Naive thymus-derived CD8-positive, alpha-beta T cell (primary cell): ENCODE measurements at places on chromosomes 3 and 15. TPM values are rescaled to one million over a fixed set of nuclear protein-coding genes. Genes with fewer than 3 reads are reported as not detected.

DNA sequence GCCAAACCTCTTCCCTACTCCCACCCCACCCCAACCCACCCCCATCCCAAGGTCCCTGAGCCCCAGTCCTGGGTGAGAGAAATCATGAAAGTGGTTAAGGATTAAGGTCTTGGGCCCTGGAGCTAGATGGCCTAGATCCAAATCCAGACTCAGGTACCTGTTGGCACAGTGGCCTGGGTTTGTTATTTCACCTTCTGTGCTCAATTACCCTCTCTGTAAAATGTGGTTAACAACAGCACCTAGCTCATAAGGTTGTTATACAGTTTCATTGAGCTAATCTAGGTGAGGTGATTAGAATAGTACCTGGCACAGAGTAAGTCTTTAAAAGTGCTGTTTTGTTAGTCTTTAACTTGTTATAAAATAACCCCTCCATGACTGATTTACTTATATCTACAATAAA, 6.4 kb upstream of the SNUPN start:
- DNase-seq, result no peak

DNA sequence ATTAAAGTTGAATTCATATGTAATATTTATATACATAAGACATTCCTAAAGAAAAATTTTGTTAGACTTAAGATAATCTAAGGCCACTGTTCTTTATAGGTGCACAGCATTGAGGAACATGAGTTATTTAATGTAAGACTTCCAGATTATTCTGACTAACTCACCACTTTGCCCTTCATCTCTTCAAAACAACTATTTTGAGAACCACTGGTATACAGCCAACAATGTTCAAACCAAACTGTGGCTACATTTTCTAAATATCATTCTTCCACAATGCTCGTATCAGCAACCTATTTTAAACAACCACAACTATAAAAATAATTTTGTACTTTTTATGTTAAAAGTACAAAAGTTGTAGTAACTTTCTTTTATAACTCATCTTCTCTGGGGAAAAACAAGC, 199.8 kb upstream of the ALCAM start:
- no peak for DNase-seq

GRCh38 chr15:33211176-33211808, 16.8 kb upstream of the FMN1 start:
- DNase-seq, result no peak

DNA sequence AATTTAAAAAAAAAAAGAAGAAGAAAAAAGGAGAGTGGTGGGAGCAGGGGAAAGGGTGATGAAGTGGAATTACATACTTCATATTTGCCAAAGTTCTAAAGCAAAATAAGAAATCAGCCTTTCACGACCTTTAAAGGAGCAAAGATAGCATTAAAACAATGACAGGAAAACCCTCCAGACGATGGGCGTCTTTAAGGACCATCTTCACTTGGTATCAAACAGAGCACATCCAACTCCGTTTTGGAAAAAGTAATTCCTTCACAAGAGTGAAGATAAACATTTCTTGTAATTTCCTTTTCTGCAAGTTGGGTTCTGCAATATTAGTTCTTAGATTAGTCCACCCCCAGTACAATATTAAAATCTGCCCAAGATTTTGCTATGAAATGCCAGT, 32.8 kb downstream of the FRMD4B start:
- DNase-seq, result no peak

AVEN gene
- 7.6 TPM for polyA plus RNA-seq

DNA sequence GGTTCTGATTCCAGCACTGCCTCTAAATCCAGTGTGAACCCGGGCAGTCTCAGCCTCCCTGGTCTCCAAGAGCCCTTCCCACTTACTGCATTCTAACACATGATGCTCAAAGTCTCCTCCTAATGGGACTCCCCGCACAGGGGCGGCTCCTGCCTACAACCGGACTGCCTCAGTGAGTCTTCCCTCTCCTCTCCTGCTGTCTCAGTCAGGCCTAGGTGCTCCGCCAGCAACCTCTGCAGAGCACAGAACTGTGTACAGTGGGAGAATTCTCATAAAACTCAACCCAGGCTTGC, 28.9 kb downstream of the TBC1D2B start:
- no peak for DNase-seq

DNA sequence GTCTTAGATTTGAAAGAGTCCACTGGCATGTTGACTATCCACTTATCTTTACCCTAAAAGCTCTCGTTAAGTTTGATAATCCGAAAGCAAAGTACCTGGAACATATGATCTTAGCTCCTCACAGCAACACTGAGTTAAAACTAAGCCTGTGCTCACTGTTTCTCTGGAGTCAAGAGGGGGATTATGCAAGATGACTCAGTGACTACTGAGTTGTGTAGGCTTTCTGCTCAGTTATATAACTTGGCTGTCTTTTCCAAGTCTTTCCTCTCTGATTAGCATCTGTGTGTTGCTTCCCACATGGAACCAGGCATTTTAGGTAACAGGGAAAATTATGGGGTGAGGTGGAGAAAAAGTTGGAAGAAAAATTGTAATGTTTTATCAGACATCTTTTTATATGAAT, 31.2 kb upstream of the MYO5C start:
- DNase-seq, result no peak

DNA sequence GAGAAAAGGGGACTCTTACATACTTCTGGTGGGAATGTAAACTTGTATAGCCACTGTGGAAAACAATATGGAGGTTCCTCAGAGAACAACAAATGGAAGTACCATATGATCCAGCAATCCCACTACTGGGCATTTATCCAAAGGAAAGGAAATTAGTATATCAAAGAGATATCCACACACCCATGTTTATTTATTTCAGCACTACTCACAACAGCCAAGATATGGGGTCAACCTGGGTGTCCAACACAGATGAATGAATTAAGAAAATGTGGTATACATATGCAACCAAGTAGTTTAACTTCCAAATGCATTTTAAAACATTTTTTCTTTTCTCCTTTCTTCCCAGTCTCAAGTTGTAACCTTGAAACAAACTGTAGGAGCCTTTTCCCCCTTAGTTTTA, 54.3 kb downstream of the IMPG2 start:
- no peak for DNase-seq

SPESP1 gene
- 0.94 TPM for polyA plus RNA-seq

GRCh38 chr3:157573780-157574378, 70.7 kb upstream of the VEPH1 start:
- DNase-seq, result no peak

- no peak for DNase-seq
Measured at GRCh38 chr3:7585052-7585451, 724.1 kb downstream of the GRM7 start.

ANKRD63 gene
- polyA plus RNA-seq, result not detected

DNA sequence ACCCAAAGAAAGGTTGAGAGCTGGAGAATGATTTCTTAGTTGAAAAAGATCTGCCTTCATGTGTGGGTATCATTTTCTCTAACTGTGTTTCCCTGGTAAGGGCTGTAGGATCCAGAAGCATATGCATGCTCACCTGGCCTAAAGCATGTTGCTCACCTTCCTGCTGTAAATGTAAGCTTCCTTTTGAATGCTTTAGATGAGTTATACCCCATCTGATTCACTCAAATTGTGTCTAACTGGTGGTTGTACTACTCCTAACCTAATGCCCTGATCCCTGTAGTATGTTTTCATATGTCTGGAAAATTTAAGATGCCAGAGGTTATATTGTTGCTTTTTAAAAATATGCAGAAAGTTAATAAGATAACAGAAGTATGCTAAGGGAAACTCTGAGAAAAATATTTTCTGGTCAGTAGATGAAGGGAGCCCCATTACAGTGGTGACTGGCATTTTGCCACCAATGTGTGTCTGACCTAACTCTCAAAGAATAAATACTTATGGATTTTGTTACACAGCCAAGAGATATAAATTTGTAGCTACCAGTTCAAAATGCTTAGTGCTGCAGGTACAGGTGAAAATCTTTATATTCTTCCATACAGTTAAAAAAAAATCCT, 7.7 kb downstream of the FILIP1L start:
- DNase-seq, result no peak

DNA sequence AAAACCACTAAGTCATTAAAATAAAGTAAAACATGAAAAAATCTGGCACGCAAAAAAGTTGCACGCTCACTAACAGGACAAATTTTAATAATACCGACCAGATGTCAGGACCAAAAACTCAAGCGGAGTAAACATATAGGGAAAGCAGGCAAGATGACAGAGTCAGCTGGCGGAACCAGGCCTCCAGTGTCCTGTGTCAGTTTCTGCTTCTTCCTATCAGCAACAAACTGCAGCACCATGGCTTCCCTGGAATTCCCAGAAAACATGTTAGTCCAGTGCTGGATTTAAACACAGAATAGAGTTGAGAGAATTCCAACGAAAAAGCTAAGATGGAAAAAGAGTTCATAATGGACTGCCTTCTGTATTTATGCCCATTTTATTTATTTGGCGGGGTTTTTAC, 169.1 kb upstream of the ARHGEF26 start:
- DNase-seq, result no peak

TLR9 gene
- not detected for polyA plus RNA-seq

DNA sequence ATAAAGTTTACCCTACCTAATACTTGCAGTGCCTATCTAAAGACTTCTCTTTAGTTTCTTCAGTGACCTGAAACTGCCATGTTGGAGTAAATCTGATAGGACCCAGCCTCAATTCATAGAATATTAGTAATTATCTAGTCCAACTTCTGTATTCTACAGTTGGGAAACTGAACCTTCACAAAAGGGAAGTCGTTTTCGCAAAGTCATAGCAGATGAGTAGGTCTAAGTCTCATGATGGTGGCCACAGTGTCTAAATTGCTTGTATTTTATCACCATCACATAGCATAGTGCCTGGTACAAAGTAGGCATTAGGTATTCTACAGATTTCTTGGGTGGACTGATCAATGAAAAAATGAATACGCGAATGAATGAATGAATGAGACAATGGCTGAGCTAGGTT, 8.4 kb downstream of the GMNC start:
- DNase-seq, result no peak

PFKFB4 gene
- 1.1 TPM for polyA plus RNA-seq

SMCO1 gene
- polyA plus RNA-seq, result not detected

GRCh38 chr3:46778101-46778500, 60.4 kb upstream of the PRSS50 start:
- DNase-seq, result no peak

HES1 gene
- polyA plus RNA-seq, result not detected

LRTM1 gene
- polyA plus RNA-seq, result not detected

- no peak for DNase-seq
Measured at GRCh38 chr3:45134758-45135521, 11.2 kb downstream of the CDCP1 start.

GRCh38 chr15:33022629-33023028, 171.9 kb downstream of the FMN1 start:
- no peak for DNase-seq

LIPC gene
- polyA plus RNA-seq, result 0.69 TPM

DNA sequence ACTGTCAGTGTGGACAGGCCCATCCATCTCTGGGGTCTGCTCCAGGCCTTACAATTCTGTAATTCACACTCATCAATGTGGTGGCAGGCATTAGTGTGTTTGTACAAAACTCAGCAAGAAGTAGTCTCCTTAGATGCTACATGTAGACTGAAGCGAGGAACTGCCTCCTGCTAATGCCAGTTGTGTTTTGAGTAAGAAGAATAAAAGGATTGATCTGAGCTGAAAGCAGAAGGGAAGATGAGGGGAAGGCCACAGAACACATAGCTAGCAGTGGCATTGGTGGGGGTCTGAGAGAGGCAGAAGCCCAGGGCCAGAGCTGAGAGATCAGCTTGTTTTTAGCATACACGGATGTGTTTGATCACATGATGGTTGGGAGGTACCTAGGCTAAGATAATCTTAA, 144.1 kb downstream of the TIGIT start:
- no peak for DNase-seq

DNA sequence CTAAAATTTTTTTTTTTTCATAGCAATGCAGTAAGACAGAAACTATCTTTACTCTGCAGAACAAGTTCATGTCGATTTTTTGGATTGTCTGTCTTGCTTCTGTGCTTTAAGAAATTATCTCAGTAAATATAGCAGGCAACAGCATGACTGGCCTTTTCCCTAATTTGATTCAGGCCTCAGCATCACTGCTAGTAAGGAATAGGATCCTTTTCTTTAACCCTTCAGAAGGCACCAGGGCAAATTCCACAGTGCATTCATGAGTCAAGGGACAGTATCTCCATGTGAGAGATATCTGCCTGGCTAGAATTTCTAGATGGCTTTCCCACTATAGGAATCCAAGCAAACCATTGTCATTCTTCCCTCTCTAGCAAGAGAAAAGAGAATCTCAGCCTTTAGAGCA, 71.4 kb downstream of the TIPARP start:
- DNase-seq, result no peak

DNA sequence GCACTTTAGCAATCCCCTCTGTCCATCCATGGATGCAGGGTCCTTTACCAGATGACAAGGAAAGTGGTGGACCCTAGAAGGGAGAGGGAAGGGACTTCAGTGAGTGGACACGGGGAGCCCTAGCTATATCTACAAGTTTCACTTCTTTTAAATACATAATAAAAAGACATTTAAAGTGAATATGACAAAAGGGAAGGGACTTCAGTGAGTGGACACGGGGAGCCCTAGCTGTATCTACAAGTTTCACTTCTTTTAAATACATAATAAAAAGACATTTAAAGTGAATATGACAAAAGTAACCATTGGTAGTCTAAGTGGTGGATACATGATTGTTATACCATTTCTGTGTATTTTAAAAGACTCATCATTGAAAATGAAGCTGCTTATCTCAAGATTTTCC, 81.9 kb upstream of the HES1 start:
- no peak for DNase-seq

DNA sequence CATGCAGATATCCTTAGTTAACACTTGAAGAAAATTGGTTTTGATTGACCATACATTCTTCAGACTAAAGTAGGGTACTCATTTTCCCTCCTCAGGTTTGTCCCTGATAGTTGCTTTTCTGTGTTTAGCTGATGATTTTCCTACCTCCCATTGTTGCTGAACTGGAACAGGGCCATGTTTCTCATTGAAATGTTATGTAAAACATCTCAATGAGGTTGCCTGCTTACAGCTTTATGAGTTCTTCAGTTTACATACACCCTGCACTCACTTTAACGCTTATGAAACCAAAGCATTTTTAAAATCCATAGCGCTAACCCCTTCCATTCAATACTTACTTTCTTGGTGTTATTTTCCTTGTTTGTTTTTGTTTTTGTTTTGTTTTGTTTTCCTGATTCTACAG, 61.9 kb downstream of the HMG20A start:
- DNase-seq, result no peak

- no peak for DNase-seq
Measured at GRCh38 chr15:52552303-52552702, 16.5 kb downstream of the ARPP19 start.

GRCh38 chr3:195865752-195866151, 42.6 kb downstream of the TNK2 start:
- no peak for DNase-seq

- DNase-seq, result no peak
Measured at GRCh38 chr15:80779658-80780415, 667 bp downstream of the CEMIP start.

GRCh38 chr3:81251096-81251495, 510.3 kb downstream of the GBE1 start:
- no peak for DNase-seq

GRCh38 chr3:42975456-42975855, 3.7 kb upstream of the GASK1A start:
- DNase-seq, result no peak
